ENCODE measurements at places on chromosomes 5 and 9.

- no peak for DNase-seq
These were observed 15.8 kb upstream of the RNU6ATAC start for GRCh38 chr9:134179918-134180785.

- DNase-seq, result peak; percentile 28
These were observed 65.4 kb upstream of the FCN1 start for GRCh38 chr9:134983074-134983473.

DNA sequence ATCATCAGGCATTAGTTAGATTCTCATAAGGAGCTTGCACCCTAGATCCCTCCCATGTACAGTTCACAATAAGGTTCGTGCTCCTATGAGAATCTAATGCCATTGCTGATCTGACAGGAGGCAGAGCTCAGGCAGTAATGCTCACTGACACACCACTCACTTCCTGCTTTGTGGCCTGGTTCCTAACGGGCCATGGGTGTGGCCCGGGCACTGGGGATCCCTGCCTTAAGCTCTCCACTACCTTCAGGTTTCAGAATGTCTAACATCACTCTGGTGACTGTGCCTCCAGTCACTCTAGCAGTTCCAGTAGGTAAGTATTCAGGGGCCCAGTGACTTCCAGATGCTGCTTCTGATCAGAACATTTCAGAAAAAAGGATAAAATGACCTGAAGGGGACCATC, 152.4 kb downstream of the LRRC70 start:
- DNase-seq, result no peak

GRCh38 chr9:113540466-113540865, 76.9 kb downstream of the RGS3 start:
- no peak for DNase-seq

- peak; percentile 71 for DNase-seq
These were observed 809 bp downstream of the SLC44A1 start for GRCh38 chr9:105245029-105245890.

DNA sequence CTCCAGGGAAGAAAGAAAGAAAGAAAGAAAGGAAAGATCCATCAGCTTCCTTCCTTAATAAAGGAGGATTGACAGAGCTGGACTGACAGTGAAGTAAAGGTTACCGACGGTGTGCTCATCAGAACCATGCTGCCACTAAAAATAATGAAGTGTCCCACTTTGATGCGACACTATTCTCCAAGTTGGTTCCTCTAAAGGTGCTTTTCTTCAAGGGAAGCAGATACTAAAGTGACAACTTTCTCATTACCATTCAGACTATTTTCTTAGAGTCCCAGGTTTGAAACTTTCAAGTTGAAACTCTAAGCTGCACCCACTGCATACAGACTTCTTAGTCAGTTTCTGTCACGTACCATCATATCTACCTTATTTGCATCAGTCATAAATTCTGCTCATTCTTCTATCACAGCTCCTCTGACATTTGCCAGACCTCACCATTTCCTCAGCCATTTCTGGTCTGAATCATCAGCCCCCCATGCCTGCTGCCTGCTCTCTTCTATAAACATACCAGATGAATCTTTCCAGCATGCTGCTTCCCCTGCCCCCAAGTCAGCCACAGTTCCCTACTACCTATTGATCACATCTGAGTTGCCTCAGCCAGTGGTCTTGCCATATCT, 177.6 kb downstream of the DEPDC1B start:
- peak; percentile 43 for DNase-seq

DNA sequence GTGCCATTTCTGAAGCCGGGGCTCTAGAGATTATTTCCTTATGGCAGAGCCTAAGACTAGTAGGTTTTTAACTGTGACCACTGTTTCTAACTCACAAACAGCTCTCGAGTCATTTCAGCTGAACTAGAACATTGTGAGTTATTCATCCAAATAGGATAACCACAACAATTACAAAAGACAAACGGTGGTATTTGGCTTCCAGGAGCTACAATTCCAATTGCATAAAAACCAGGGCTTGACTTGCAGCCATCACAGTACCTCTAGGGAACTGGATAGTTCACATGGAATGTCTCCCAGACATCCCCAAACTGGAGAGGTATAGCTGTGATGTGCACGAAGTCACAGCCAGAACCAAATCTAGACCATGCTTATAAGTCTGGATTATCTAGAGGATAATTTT, 224.8 kb downstream of the FAM114A2 start:
- DNase-seq, result no peak

GRCh38 chr5:149411738-149412519, 32.8 kb upstream of the IL17B start:
- no peak for DNase-seq

- no peak for DNase-seq
These were observed 145.8 kb downstream of the BARX1 start for GRCh38 chr9:93809204-93809940.

DNA sequence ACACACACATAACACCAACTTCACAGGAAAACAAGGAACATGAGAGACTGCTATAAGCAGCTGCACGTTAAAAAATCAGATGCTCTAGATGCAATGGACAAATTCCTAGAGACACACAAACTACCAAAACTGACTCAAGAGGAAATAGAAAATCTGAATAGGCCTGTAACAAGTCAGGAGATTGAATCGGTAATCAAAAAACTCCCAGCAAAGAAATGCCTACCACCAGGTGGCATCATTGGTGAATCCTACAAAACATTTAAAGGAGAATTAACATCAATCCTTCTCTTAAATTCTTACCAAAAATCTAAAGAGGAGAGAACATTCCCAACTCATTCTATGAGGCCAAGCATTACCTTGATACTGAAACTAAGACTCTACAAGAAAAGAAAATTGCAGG, 54.9 kb downstream of the NDST1 start:
- DNase-seq, result peak; percentile 51

- DNase-seq, result no peak
These were observed 7.4 kb downstream of the RETREG1 start for GRCh38 chr5:16609412-16609811.

DNA sequence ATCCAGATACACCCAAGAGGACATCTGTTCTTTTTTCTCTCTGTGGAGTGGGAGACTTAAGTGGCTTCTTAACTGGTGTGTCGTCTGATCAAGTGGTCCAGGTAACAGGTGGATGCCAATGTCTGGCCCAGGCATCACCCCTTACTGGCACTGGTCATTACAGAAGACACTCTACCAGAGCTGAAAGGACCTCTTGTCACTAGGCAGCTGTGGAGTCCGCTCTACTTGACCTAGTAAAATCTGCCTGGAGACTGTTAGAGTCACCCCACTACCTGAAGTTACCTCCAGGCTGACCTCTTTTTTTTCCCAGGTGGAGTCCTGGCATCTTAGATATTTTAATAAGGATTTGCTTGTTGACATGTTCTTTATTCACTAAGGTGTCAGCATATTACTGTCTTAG, 22.5 kb downstream of the FXN start:
- no peak for DNase-seq

Measured in B cell (primary cell).